ENCODE measurements at places on chromosomes 3 and 15.

- DNase-seq = no peak
These were observed 203.0 kb upstream of the NR2E3 start for GRCh38 chr15:71607383-71607782.

GRCh38 chr3:45994419-45995235 is 997 bp downstream of the FYCO1 start:
- no peak for DNase-seq

GRCh38 chr3:165233501-165234195 is 37.5 kb upstream of the SLITRK3 start:
- DNase-seq = no peak

DNA sequence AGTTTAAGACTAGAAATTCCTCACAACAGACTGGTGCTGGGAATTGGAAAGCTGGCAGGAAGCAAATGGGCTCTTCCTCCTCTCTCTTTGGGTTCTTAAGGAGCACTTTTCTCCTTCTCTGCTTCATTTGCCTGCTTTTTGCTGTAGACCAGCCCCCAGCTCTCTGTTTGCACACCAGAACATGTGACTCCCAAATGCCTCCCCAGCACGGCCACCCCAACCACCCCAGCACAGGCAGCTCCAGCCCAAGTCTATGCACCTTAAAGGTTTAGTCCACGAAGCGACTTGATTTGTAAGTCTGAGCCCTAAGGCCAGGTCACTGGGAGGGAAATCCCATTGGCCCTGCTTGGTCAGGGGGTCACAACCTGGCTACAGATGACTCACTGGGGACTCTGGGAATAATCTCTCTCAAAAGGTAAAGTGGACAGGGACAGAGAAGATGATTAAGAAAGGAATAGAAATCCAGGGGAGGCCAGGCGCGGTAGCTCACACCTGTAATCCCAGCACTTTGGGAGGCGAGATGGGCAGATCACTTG is 377.8 kb upstream of the PROK2 start:
- no peak for DNase-seq

DNA sequence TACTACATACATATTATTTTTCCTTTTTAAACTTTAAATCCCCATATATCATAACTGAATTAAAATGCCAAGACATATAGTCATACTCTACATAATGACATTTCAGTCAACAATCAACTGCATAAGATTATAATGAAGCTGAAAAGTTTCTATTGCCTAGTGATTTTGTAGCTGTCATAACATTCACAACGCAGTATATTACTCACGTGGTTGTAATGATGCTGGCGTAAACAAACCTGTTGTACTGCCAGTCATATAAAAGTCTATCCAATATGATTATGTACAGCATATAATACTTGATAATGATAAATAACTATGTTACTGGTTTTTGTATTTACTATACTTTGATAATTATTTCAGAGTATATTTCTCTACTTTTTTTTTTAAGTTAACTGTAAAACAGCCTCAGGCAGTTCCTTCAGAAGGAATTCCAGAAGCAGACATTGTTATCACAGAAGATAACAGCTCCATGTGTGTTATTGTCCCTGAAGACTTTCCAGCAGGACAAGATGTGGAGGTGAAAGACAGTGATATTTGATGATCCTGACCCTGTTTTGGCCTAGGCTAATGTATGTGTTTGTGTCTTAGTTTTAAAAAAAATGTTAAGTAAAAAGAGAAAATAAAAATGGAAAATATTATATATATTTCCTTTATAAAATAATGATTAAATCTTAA is 443.4 kb upstream of the UBE2E2 start:
- DNase-seq = no peak

DNA sequence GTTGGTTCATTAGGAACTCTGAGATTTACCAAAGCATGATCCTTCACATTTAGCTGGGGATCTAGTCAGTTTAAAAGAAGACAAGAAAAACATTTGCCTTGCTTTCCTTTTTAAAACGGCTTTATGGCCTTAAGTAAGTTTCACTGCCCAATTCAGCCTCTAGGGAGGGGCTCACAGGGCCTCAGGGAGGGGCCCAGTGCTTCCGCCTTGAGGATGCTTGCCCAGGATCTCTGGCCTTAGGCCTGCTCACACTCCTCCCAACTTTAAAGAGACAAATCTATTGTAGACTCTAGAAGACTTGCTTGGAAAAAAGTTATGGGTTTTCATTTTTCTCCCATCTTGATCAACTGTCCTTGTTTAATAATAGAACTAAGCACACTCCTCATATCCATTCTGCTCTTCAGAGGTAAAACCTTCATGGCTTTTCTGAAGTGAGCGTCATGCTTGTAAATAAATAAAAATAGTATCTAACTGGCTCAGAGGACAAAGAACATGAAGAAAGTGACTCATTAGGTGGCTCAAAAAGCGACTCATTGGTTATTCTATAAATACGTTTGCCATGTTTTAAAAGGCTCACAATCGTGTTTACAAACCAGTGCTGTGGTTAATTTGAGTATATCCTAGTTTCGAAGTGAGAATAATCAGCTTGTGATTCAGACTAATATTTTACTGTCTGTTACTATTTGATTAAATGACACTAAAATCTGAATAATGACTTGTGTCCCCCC is 13.7 kb downstream of the PDHB start:
- DNase-seq = no peak

- DNase-seq = no peak
These were observed 33.0 kb downstream of the SRP14 start for GRCh38 chr15:40006003-40006402.

GRCh38 chr3:72279631-72280041 is 494.7 kb upstream of the PROK2 start:
- no peak for DNase-seq

GRCh38 chr3:125374501-125374995 is 577 bp downstream of the ZNF148 start:
- no peak for DNase-seq

DNA sequence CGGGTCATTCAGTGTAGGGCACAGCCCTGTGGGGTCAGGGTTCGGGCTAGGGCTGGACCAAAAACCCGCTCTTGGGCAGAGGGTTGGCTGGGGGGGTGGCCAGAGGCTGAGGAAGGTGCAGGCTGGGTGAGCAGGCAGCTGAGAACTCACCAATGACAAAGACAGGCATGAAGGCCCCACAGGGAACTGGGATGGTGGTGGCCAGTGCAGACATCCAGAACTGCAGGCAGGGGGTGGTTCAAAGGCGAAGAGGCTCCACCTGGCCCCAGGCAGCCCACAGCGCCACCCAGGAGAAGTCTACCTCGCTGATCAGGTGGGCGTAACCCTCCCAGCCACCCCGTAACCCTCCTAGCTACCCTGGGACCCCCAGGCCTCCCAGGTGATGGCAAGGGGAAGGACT is 6.7 kb downstream of the CLCN2 start:
- DNase-seq = no peak

- no peak for DNase-seq
These were observed 279.3 kb upstream of the RASGRP1 start for GRCh38 chr15:38843736-38844590.

DNA sequence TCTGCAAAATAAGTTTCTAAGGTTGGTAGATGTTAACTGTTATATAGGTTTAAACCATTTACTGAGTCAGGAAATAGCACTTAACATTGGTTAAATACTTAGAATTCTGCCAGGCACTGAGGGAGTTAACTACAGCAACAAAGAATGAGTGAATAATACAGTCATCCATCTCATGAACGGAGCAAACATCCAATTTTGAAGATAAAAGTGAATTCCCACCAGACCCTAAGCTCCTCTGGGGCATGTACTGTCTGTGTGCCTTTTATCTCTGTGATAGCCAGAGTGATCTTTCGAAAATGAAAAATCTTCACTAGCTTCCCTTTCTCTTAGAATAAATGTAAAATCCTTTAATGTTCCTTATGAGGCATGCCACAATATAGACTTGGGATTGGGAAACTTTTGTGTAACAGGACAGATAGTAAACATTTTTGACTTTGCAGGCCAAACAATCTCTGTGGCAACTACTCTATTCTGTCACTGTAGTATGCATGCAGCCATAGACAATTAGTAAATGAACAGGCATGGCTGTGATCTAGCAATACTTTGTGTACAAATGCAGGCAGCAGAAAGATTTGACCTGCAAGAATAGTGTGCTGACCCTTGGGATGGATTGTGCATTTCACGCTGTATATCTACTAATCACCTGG is 294.5 kb upstream of the LMCD1 start:
- no peak for DNase-seq

- DNase-seq = peak; percentile 10
These were observed 67.1 kb upstream of the MCTP2 start for GRCh38 chr15:94164202-94164807.

DNA sequence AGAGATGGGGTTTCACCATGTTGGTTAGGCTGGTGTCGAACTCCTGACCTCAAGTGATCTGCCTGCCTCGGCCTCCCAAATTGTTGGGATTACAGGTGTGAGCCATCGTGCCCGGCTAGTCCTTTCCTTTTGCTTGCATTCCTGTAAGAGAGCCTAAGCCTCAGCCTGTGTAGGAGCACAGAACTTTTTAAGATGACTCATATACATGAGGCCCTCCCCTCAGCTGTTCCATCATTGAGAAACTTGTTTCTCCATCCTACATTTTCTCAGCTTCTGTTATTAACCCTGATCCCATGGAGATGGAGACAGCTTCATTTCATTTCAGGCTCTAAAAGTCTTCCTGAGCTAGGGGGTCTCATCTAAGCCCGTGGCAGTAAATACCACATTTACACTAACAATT is 123.3 kb downstream of the PLOD2 start:
- no peak for DNase-seq

- no peak for DNase-seq
These were observed 375.8 kb upstream of the ARPP21 start for GRCh38 chr3:35263477-35263876.

GRCh38 chr3:144643771-144644198 is 672.2 kb downstream of the DIPK2A start:
- no peak for DNase-seq

DNA sequence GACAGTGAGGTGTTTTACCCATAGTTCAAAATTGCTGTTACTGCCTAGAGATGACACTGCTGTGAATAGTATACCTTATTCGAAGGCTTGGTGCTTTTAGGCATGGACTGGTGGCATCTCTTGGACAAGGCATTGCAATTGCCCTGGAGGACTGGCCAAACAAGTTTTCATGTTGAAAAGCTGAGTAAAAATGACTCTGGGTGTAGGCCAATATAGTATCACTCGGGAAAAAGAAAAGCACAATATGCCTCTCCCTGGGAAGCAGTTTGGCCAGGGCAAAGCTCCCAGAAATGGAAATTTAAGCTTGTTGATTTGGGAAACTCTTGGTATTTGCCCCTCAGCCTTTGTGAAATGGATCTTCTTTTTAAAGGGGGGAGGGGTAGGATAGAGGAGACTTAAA is 54.8 kb downstream of the ZNF609 start:
- no peak for DNase-seq

DNA sequence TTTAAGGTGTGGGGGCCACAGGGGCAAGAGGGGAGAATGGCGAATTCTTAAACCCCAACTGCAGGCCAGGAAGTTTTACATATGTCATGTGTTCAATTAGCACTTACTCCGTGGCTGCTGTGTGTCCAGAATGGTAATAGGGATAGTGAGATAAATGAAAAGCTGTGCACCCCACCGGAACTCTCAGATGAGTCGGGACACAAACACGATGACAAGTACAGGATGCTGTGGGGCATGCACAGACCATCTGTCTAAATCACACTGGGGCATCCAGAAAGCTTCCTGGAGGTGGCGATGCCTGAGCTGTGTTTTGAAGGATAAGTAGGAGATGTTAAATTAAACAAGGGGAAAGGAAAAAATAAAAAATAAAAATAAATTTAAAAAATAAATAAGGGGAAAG is 18.3 kb upstream of the TMEM158 start:
- no peak for DNase-seq

DNA sequence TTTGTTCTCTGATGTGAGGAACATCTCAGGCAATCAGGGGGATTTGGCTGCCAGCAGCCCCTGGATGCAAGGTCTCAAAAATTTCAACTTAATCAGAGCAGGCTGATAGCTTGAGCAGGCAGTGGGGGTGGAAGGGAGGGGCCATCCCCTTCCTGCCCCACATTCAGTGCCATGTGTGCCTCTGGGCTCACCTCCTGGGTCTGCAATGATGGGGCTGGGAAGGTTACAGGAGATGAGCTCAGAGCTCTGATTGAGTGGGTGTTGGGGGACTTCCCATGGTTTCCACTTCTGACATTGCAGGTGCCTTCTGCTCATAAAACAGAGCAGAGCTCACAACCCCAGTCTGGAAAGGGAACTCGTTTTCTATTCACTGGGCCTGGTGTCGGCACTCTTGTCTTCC is 37.0 kb downstream of the PARP16 start:
- DNase-seq = no peak

DNA sequence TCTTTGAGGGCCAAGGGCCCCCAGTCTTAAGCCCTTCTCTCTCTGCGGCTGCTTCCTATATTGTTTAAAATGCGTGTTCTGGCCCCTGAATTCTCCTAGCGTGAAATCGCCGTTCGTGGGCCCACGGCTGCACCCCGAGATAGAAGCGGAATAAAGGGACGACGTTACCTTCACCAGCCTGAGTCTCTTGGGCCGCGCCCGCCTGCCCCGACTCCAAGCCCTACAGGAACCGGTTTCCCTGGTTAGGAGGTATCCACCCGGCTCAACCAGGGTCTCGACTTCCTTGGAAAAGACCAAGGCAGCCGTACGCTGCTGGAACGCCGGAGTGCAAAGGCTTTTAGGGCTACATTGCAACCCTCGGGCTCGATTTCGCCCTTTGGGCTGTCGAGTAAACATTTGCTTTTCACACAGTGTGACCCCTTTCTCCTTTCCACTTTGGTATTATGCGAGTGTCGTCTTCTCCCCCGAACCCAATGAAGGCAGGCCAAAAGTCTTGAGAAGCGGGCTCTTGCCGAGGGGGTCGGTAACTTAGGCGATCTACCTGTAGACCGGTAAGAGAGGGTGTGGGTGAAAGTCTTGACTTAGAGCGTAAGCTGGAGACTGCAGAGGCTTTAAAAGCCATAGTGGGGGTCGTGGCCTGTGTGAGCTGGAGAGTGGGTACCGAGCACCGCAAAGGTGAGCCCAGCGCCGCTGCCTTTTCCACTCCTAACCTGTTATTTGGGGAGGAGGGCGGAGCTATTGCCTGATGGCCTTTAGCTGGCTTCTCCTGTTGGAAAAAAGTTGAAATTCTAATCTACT is 2.0 kb downstream of the TRIM71 start:
- DNase-seq = no peak

DNA sequence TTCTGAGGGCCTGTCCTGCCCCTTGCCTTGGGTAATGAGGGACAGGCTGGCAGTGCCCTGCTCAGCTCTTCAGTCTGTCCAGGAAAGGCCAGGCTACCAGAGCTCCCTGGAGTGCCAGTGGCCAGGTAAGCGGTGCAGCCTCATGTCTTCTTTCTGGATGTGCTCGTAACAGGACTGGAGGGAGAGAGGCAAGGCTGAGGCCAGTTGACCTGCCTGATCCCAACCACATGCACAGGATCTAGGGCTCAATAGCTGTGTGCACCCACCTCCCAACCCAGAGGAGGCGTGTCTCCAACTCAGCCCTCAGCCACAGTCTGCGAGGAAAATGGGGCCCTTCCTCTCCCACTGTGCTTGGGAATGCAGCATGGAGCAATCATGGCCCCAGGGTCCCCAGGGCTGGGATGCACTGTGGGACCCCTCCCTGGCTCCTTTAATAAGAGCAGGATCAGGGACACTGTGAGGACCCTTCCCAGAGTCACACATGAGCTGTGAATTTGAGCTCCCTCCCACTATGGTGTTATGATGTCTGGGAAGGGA is 22.5 kb downstream of the ALS2CL start:
- no peak for DNase-seq

GRCh38 chr15:89910891-89911626 is 1.7 kb downstream of the ARPIN start:
- no peak for DNase-seq

Measured in DMS153 (cell line).